NCI-H2029 treated with DMSO at 0.1 percent for 48 hours (cell line): ENCODE measurements at places on chromosomes 5 and 9.

- no peak for DNase-seq
These were observed 857 bp downstream of the ADAM19 start for GRCh38 chr5:157574456-157575380.

GRCh38 chr9:125143377-125144090 lies at the start of gene SCAI:
Gene SCAI (minus strand): TSS chr9:125143528. CDS start chr9:125143437, 91 bp downstream.
- peak; percentile 98 for DNase-seq

DNA sequence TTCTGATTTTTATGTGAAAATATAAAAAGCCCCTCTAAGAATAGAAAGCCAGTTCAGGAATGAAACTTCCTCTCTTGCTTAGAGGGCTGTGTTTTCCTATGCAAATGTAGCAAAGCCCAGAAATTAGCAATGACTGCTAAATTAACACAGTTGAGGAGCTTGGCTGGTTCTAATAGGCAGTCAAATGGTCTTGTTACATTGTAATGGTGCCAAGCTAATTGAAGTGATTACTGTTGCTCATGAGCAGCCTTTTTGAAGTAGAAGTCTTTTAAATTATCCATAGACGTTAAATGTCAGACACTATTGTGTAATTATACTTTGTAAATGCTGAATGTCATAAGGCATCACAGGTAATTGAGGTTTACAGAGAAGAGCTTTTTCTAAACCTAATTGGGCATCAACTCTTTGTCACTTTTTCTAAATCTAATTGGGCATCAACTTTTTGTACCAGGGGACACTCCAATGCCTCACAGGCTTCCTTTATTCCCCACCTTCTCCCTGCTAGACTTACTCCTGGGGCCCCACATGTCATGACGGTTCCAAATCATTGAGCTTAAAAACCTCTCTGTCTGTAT lies 229.1 kb downstream of the PSAT1 start:
- no peak for DNase-seq

DNA sequence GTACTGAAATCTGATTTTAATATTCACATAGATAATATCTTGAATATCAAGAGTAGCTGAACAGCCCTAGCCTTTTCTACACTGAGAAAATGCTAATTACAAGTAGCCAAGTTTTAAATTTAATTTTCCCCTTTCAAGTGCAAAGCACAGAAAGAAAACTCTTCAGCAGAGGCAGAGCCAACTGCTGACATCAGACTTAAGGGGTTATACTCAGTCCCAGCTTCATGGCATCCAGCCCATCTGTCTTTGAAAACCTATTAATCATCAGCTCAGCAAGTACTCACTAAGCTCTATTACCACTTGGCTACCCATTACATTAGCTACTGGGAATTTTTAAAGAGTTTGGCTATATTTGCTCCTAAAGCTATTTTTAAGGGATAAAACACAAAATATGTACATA lies 220.5 kb downstream of the SLC12A2 start:
- DNase-seq = no peak
